ENCODE measurements at places on chromosomes 6 and 20.

GRCh38 chr20:57275813-57276212 is 9.4 kb upstream of the BMP7 start:
- no peak for DNase-seq

DNA sequence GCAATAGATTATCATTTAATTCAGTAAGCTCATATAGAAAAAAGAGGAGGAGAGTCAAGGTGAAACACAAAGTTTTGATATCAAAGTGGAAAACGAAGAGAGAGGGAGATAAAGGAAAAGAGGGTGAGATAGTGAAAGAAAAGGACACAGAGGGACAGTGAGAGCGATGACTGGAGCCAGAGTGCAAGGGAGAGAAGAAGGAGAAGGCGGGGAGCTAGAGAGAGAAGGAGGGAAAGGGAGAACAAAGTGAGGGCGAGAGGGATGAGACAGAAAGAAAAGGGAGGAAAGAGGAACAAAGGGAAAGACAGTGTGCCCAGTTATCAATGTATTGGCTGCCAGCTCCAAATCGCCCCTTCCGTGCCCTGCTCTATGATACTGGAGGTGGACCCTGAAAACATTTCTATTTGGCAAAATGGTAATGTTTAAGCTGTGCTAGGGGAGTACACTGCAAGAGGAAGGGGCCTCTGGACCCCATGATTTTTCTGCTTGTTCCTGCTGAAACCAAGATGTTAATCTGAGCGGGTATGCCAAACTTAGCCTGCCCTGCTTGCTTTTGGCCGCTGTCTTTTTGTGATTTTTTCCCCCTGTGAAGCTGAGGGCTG is 27.8 kb downstream of the GPX5 start:
- no peak for DNase-seq

DNA sequence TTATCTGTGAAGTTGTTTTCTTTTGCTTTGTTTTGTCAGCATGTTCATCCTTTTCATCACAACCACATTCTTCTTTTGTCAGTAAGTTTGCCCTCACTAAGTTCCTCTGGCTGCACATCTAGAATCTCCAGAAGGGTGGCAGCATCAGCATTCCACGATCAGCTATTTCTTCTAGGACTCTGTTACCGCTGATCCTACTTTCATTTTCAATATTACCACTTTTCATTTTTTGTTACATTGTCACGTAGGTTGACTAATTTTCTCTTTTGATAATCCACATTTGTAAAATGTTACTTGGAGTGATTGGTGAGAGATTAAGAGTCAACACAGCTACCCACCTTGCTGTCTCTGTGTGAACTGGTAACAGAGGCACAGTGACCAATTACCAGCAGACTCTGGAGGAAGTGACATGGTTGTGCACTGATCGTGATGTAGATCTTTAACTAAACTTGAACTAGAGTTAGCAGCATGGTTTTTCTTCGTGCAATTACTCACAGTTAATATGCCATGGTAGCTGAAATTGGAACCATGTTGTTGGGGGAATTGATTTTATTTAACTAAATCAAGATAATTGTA is 307.9 kb upstream of the SLC35B3 start:
- peak; percentile 27 for DNase-seq

DNA sequence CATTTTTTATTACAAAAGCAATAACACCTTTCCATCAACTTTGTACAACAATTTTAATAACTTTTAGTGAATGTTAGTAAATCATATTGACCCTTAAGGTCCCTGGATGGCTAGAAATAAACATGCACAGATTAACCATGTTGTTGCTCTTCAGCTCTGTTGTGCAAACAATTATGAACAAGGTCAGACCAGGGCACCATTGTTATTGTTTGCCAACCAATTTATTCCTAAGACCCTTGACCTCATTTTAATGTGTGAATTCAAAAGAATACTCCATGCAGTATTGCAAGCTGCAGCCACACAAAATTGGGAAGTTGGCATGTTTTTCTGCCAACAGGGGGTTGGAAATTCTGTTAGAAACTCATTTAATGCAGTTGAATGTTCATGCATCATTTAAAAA is 426.6 kb upstream of the MAP3K7 start:
- no peak for DNase-seq

- DNase-seq: peak; percentile 40
Measured at GRCh38 chr20:62500237-62500864, 24.6 kb upstream of the GATA5 start.

DNA sequence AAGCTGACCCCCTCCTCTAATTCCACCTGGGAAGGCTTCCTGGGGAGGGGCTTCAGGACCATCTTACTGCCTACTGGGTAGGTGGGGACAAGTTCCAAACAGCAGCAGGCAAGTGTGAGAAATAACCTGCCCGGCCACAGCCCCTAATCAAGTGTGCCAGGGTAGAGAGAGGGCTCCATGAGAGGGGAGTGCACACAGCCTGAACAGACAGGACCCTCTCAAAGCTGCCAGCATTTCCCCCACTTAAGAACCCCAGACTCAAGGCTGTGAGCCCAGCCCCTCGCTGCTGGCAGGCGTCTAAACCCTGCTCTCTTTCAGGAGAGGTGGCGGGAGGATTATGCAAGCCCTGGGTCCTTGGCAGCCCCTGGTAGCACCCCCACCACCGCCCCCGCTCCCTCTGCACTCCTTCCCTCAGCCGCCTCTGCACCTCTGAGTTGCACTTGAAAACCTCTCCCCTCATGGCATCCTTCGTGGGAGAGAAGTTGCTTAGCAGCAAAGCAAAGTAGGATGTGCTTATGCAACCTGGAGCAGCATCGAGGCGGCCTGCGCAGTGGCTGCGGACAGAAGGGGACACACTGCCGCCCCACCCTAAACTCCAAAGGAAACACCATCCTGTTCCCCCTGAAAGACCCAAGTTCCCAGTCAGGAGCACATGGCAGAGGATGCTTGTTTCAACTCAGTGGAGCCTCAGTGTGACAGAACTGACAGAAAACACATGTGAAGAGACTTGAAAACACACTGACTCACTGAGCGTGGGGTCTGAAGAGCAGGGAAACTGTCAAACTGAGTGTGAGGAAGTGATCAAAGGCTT is 10.5 kb downstream of the DDRGK1 start:
- no peak for DNase-seq

- no peak for DNase-seq
Measured at GRCh38 chr6:157238346-157238745, 85.0 kb downstream of the TMEM242 start.

GRCh38 chr6:129675669-129676472 is 34.1 kb downstream of the ARHGAP18 start:
- no peak for DNase-seq

DNA sequence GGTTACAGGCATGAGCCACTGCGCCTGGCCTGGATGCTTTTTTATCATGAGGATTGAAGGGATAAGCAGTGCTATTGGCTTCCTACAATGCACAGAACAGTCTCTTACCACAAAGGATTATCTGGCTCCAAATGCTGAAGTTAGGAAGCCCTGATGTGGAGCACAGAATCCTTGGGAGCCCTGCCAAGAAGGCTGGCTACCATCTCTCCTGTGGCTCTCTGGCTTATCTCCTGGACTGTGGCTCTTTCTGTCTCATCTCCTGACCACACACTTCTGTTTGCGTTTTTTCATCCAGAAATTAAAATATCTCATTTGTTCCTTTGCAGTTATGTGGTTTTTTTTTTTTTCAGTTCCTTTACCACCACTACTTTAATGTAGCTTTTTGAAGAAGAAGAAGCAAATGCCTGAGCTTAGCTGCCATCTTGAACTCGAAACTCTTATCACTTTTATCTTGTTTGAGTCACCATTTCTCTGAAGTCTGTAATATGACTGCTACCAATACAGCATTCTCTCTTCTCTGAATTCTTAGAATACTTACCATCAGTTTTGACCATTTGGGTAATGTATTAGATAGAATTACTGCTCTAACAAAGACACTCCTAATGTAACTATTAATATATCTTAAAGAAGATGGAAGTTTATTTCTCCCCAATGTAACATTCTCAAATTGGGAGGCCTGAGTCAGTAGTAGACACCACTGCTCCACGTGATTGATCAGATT is 1044.7 kb downstream of the KIF16B start:
- peak; percentile 72 for DNase-seq

DNA sequence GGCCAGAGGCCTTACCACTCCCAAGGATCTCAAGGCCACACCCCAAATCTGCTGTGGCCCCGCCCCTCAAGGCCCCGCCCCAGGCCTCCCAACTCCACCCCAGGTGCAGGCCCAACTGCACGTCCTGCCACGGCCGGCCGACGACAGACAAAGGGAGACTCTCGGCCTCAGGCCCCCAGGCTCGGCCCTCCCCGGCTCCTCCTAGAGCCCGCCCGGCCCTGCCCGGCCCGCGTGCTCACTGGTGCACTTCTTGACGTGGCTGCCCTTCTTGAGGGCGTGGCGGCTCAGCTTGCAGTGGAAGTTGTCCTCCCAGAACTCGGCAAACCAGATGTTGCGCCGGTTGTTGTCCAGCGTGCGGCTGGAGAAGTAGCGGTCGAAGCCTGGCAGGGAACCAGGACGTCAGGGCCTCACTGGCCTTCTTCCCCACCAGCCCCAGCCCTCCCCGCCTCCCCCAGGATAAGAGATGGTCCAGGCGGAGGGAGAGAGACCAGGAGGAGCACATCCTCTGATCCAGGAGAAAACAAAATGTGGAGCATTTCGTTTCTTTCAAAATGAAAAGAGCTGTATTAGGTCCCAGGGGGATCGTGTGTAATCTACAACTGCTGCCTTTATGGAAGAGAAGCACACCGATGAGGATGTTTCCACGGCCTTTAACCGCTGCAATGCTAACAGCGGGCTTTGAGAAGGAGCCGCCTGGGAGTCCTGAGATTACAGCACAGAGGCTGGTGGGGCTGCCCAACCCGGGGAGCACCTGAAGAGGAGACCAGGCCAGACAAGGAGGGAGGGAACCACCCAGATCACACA is 89.4 kb downstream of the GRM4 start:
- DNase-seq: no peak

- DNase-seq: no peak
Measured at GRCh38 chr6:123997223-123997622, 193.6 kb downstream of the NKAIN2 start.

GRCh38 chr6:63859528-63859927 is 223.9 kb downstream of the PHF3 start:
- DNase-seq: no peak

DNA sequence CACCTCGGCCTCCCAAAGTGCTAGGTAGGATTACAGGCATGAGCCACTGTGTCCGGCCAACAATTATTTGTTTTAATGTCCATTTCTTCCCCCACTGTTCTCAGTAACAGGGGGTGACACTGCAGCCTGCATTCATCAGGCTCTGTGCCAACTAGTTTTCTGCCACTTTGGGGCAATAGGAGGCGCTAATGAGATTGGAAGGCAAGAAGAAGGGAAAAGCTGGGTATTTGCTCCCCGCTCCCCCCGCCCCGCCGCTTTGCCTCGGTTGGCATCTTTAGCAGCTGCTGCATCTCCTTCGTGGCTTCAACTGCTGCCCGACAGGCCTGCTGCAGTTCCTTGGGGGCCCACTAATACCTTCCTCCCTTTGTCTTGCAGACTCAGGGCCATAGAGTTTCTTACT is 35.0 kb upstream of the MDGA1 start:
- no peak for DNase-seq

GRCh38 chr6:34788111-34788510 is 3.8 kb upstream of the BLTP3A start:
- no peak for DNase-seq

- DNase-seq: peak; percentile 97
Measured at GRCh38 chr6:11766589-11767450, 11.8 kb downstream of the ADTRP start.

DNA sequence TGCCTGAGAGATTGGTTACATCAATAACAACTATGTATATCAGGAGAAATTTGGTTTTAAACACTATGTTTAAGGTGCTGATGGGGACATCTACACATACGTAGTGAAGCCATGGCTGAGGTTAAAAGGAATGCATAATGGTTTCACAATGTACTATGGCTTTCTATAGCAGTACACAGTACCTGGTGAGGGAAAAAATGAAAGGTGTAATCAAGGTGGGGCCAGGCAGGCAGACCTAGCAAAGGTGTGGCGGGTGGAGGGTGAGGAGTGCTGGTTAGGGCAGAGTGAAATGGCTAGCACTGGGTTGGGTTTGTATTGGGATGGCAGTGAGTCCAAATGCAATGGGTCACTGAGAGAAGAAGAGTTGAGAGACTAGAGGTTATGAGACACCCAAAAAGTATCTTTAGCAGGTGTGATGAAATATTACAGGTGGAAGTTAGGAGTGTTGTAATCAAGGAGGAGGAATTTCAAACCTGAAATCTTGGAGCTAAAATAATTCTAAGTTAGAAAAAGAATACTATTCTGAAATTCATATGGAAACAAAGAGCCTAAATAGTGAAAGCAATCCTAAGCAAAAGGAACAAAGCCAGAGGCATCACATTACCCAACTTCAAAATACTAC is 22.3 kb downstream of the PAQR8 start:
- no peak for DNase-seq

DNA sequence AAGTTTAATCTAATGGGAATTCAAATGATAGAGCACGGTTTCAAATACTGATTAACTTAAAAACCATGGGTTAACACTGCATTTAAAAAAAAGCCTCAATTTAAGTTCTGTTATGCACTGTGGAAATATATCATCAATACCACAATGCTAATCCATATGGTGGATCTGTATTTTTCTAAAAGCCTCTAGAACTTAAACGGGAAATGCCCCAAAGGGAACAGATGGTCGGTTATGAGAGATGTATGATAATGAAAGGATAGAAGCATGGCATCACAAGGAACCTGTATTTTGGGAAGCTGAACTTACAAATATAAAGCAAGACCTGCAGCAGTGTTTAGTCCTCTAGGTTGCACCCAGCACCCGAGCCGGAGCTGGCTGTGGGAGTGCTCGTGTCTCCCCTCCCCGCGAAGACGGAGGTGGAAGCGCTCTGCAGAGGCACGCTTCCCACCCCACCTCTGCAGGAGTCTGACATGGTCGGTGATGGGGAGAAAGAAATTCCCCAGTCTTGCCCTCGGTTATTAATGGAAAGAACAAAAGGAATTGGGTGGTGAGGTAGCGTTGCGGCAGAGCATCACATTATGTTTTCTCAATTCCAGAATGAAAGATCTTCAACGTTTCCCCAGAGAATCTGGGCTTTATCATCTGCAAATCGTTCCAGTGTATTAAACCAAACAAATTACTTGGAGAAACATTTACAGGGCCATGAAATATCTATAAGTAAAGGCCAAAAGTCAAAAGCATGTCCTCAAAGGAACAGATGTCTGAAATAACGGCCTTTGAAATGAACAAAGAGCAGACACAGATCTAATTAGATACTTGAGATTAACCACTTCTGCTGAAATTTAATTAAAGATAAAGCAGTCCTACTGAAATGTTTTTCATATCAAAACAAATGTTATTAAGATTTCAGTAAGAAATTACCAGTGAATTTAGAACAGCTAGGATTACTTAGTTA is 103.1 kb upstream of the POPDC3 start:
- DNase-seq: no peak

DNA sequence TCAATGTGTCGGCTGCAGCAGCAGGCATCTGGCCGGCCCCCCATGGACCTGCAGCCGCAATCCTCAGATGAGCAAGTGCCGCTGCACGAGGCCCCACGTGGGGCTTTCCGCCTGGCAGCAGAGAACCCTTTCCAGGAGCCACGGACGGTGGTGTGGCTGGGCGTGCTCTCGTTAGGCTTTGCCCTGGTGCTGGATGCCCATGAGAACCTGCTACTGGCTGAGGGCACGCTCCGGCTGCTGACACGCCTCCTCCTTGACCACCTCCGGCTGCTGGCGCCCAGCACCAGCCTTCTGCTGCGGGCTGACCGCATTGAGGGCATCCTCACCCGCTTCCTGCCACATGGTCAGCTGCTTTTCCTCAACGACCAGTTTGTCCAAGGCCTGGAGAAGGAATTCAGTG is 3.5 kb downstream of the AP5S1 start:
- no peak for DNase-seq
